ENCODE measurements at places on chromosomes 3 and 15. TPM values are rescaled to one million over a fixed set of nuclear protein-coding genes. Genes with fewer than 3 reads are reported as not detected.
A peak's percentile ranks its signal among the peaks of the same experiment; 100 is the strongest.

C2CD4B gene
- total RNA-seq = not detected

- no peak overlapping the region for H3K27ac ChIP-seq
- H3K4me1 ChIP-seq = no peaks in the 10 kb centered on the region
- no peaks in the 10 kb centered on the region for H3K36me3 ChIP-seq
- no peak for DNase-seq
- no peak overlapping the region for H3K4me3 ChIP-seq
Measured at GRCh38 chr3:70333080-70333479, 20.6 kb upstream of the MDFIC2 start.

DNA sequence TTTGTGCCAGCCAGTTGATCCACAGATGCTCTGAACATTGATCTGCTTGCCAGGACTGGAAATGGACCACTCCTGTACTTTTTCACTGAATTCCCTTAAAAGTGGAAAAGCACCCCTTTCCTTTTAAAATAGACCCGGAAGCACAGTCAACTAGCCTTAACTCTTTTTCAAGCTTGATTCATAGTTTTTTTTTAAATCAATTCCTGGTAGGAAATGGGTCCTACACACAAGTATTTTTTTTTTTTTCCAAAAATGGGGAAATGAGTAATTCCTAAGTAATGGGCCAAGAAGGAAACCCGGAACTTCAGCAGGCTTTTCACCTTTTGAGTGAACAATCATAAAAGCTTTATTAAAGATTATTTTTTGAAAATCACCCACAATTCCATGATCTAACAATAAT is 234.4 kb upstream of the ADAMTS9 start:
- no peaks in the 10 kb centered on the region for H3K27me3 ChIP-seq
- H3K4me1 ChIP-seq = no peaks in the 10 kb centered on the region
- H3K27ac ChIP-seq = no peak overlapping the region
- no peak for DNase-seq
- no peak overlapping the region for H3K4me3 ChIP-seq

GOLGB1 gene
- 76.6 TPM for total RNA-seq

GRCh38 chr3:61871644-61872043 is 310.3 kb downstream of the PTPRG start:
- H3K27ac ChIP-seq = no peak overlapping the region
- no peak for DNase-seq
- H3K27me3 ChIP-seq = no peaks in the 10 kb centered on the region
- no peaks in the 10 kb centered on the region for H3K36me3 ChIP-seq
- no peak overlapping the region for H3K4me3 ChIP-seq

BTLA gene
- not detected for total RNA-seq

GRCh38 chr15:99006146-99006545 is 1.4 kb downstream of the PGPEP1L start:
- H3K4me3 ChIP-seq = no peak overlapping the region
- DNase-seq = no peak
- H3K27ac ChIP-seq = no peak overlapping the region

TTC21A gene
- total RNA-seq = 3.9 TPM

DNA sequence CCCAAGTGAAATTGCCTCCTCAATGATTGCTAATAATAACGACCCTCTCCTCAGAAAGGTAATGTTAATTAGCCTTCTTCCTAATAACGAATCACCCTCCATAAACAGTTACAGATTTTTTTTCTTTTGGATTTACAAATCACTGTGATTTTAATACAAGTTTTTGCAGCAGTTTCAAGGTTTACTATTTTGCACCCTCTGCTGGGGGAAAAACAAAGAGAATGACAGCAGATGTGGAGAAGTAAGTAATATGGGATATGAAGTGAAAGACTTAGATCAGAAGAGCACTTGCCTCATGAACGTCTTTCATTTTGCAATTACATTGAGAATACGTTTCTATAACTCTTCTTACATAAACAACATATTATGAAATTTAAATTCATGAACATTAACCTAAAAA is 16.1 kb upstream of the CNTN3 start:
- H3K27me3 ChIP-seq = no peaks in the 10 kb centered on the region
- H3K27ac ChIP-seq = no peak overlapping the region
- no peak overlapping the region for H3K4me3 ChIP-seq
- DNase-seq = no peak
- no peaks in the 10 kb centered on the region for H3K36me3 ChIP-seq

DNA sequence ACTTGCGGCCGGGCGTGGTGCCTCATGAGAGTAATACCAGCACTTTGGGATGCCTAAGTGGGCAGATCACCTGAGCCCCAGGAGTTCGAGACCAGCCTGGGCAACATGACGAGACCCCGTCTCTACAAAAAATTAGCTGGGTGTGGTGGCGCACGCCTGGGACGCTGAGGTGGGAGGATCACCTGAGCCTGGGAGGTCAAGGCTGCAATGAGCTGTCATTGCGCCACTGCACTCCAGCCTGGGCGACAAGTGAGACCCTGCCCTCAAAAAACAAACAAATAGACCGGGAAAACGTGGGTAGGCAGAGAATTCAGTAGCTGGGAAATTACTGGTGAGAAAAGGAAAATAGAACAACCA is 667 bp downstream of the UMPS start:
- H3K27me3 ChIP-seq = no peaks in the 10 kb centered on the region
- H3K4me1 ChIP-seq = peaks cover 10% of the 10 kb centered on the region
- H3K4me3 ChIP-seq = peak overlapping the region; percentile 100
- DNase-seq = no peak
- H3K27ac ChIP-seq = peak overlapping the region; percentile 93
